Breast epithelium (tissue), 4 donors: ENCODE measurements at places on chromosomes 1 and 21.

DNA sequence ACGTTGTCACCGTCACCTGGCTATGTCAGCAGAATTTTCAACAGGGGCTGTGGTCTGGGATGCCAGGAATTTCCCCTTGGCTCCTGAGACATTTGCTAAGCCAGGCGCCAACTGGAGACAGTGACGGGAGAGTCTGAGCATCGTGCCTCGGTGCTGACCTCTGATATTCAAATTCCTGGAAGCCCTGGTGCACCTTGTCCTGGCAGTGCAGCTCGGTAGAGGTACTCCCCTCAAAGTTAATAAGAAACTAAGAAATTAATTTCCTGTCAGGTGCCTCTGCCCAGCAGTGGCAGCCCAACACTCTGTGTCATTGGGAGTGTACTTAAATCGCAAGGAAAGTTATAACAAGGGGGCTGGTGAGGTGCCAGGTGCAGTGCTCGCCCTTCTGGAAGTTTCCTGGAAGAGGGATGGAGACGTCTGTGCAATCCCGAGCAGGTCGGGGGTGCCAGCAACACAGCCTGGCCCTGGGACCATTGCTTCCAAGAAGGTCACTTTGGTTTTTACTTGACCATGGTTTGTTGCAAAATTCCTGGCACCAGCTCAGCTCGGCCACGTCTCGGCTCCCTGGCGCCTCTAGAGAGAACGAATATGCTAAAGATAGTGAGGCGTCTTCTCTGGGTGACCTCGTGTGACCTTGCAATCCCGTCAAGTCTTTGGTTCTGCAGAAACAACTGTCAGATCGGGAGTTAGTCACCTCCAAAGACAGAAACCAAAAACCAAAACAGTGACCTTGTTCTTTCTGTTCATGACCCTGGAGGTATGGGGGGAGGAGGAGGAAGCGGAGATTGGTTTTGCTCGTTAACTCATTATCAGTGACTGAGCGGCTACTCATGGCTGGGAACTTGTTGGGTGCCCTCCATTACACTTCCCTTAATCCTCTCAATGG lies 149.5 kb upstream of the VAMP3 start:
- DNase-seq = no peak

GRCh38 chr1:33819913-33820311 lies 44.0 kb upstream of the HMGB4 start:
- DNase-seq = no peak

GRCh38 chr1:61961009-61961408 lies 218.7 kb downstream of the PATJ start:
- DNase-seq = no peak

GRCh38 chr1:85220756-85221201 lies 20.0 kb upstream of the SYDE2 start:
- no peak for DNase-seq

- DNase-seq = no peak
Measured at GRCh38 chr1:5189384-5189783, 535.0 kb downstream of the AJAP1 start.

DNA sequence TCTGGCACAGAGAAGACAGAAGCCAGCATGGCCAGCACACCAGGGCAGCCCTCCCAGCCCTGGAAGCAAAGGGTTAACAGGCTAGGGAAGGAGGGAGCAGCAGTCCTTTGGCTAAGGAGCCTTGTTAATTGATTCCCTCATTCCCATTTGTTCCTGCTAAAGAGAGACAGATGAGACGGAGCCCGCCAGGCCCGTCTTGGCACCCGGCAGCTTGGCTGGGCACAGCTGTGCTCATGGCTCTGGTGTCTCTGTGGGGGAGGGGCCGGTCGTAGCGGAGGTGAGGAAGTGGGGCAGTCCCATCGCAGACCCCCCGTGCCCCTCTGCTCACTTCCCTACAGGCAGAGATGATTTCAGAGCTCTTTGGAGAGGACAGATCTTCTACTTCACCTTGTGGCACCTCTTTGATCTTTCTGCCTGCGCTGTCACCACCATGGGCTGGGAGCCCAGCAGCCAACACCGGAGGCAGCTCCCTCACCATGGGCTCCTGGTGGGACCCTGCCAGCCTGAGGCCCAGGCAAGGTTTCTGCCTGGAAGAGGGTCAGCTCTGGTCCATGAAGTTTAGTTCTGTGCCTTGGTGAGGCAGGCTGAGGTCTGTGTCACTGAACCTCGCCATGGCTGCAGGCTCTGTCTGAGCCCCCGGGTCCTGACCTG lies 38.0 kb downstream of the FOXO6 start:
- DNase-seq = no peak

GRCh38 chr1:220573836-220574235 lies 45.9 kb downstream of the MARK1 start:
- no peak for DNase-seq

DNA sequence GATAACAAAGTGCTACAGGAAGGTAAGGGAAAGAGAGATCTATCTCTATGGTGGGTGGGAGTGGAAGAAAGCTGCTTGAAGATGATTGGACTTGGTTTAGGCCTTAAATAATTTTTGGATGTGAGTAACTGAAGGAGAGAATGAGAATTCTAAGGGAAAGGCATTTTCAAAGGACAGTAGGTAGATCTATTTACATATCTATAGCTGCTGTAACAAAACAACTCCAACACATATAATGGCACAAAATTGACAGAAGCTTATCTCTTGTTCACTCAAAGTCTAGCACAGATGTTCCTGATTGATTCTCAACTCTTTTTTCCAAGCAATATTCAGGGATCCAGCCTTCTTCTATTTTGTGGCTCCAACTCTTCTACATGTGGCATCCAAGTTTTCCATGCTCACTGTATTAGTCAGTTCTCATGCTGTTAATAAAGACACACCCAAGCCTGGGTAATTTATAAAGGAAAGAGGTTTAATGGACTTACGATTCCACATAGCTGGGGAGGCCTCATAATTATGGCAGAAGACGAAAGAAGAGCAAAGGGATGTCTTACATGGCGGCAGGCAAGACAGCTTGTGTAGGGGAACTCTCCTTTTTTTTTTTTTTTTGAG lies 3.1 kb upstream of the DDAH1 start:
- DNase-seq = no peak

DNA sequence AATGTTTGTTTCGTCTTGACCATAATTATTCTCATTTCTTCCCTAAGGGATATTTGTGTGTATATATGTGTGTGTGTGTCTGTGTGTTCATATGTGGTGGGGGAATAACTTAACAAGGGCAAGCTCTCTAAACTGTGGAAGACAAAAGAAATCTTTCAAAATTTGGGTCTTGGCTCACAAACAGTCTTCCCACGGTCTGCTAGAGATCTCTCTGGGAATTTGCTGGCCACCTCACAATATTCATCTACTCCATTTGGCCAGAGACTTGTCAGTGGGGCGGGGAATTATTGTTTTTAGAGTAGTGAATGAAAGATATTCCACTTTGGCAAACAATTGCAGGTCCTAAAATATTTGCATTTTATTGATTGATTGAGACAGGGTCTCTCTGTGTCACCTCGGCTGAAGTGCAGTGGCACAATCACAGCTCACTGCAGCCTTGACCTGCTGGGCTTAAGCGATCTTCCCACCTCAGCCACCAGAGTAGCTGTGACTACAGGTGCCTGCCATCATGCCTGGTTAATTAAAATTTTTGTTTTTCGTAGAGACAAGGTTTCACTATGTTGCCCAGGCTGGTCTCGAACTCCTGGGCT lies 8.0 kb upstream of the EIF2B3 start:
- DNase-seq = no peak

DNA sequence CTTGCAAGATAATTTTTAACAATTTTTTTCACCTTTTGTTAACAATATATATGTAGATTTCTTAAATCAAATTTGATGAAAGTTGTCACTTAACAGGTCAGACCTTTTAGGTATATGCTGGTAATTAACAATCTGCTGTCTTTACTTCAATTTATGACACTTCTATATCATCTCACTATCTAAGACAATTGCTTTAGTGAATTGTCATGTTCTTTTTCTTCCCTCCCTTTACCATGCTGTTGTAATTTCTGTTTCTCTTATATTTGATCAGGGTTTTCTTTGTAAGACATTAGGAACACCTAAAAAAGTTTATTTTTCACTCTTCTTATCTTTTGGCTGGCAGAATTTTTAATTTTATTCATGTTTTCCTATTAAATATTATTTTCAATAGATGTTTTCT lies 2.0 kb downstream of the IFI16 start:
- no peak for DNase-seq

DNA sequence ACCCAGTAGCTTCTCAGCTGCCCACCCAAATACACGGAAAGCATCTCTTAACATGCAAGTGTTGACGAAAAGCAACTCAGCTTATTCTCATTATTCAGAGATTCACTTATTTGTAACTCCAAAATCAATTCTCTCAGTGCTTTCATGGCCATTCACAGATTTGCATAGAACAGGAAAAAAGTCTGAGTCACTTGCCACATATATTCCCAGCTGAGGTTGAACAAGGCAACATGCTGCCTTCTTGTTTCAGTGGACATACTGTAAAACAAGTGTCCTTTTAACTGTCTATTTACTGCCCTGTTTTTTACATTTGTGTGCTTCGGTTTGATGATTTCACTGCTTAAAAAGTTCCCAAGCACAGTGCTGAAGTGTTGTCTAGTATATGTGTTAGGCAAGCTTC lies 273.0 kb downstream of the LTN1 start:
- no peak for DNase-seq
